ENCODE measurements at places on chromosomes 7 and 10.

DNA sequence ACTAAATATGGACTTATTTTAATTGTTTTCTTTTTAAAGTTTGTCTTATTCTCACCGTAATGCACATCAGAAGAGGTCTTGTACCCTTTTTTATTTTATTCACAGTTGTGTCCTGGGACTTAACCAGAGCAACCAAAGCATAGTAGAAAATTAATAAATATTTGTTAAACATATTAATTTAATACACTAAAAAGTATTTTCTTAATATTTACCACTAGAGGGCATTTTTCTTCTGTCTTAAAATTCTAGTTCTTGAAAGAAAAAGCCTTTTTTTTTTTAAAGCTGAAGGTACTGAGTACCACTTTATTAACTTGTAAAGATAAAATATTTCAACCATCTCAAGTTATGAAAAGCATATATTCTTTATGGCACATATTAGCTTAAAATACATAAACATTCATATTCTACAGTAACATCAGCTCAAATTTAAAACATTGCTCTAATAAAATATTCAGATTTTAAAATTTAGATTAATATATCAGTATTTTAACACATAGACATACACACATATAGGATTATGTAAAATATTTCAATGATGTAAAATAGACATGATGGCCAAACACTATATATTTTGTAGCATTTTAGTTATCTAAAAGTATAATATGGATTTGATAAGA, 260.4 kb downstream of the SEMA3A start:
- DNase-seq, result no peak

- DNase-seq, result no peak
These were observed 6.5 kb downstream of the SNX8 start for GRCh38 chr7:2307690-2308107.

GRCh38 chr10:8133146-8133545, 78.7 kb downstream of the GATA3 start:
- no peak for DNase-seq

DNA sequence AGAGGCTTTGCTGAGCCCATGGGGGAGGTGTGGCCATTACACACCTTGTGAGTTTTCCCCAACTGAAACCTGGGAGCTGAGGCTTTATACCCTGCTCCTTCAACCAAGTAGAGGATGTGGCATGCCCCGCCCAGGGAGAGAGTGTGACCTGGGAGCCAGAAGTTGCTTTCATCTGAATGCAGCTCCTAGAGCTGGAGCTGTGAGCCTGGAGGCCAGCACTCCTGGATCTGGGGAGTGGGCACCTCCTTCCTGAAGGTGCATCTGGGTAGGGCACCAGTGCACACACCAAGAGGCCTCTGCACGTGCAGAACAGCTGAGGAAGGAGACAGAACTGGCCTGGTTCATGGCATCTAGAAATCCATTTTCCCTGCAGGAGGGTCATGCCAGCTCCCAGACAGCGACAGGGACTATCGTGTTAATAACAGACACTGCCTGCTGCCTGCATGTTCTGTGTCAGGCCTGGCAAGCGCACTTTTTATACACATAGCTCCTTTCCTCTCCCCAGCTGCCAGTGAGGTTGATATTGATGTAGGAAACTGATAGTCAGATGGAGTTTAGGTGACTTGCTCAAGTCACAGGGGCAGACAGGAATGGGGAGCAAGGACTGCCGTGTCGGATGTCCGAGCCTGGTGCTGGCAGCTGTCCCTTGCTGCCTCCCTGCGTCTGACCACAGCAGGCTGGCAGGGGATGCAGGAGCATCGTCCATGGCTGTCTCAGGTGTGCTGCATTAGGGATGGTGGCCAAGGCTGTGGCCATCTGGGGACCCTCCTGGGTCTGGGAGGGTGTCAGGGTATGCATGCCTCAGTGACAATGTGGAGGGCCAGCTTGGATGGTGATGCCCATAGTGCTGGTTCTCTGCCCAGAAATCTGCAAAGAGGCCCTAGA, 189.9 kb upstream of the CXCL12 start:
- DNase-seq, result no peak

DNA sequence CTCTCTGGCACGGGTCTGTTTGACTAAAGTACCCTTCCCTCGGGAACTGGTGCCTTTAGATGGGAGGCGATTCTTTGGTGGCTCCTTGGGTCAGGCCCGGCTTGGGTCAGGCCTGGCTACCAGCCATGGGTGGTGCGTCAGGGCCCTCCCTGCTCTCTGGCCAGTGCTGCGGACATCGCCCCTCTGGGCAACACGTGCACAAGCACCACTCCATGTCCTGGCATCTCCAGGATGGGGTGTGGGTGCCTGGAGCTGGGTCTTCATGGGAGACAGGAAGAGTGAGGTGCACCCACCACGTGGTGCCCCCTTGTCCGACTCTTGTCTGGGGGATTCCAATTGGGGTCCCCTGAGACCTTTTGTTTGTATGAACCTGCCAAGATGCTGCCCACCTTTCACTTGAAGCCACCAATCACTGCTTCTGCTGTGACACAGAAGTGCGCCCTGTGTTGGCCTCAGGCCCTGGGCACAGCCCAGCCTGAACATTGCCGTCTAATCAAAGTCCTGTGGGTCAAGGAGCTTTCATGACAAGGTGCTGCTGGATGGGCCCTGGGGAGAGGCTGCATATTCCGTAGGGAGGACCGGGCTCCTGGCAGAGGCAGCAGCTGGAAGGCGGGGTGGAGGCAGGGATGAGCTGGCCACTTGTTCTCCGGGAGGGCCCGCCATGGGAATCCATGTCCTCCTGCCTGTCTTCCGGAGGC, 11.1 kb upstream of the PWWP2B start:
- DNase-seq, result no peak

DNA sequence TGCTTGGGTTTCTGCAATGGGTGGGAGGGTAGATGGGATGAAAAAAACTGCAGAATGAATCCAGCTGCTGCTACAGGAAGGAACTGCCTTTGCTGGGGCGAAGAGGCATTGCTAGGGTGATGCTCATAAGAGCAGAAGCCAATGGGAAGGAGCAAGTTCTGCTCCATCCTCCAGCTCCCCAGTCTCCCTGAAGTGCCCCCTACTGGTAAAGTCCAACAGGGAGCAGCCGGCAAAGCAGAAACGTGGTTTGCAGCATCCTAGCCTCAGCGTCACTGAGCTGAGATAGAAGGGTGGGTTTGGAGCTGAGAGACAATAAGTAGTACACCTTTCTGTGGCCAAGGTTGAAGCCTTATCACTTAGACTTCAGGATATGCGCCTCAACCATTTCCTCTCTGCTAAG, 220.5 kb downstream of the CCSER2 start:
- no peak for DNase-seq

DNA sequence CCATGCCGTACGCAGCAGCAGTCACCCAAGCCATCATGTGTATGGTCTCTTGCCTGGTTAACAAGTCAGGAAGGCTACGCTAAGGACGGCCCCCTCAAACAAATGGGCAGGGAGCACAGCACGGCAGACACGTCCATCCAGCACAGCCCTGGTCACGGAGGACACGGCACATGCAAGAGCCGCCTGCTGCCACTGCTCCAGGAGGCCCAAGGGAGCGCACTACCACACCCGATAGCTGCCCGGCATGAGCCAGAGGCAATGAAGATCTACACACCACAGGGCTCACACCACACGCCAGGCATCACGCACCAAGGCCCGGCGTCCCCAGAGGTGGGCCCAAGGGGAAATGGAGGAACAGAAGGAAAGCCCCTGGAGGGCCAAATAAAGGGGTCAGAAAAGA, 134.2 kb downstream of the MAD1L1 start:
- no peak for DNase-seq

GRCh38 chr7:92584953-92585352, 5.2 kb downstream of the FAM133B start:
- no peak for DNase-seq

DNA sequence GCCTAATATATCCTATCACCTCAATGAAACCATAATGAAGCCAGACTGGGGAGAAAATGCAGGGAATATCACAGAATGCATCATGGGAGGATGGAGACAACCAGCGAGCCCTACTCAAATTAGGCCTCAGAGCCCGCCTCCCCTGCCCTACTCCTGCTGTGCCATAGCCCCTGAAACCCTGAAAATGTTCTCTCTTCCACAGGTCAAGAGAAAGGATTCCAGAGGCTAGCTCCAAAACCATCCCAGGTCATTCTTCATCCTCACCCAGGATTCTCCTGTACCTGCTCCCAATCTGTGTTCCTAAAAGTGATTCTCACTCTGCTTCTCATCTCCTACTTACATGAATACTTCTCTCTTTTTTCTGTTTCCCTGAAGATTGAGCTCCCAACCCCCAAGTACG, 31.5 kb downstream of the PRSS2 start:
- no peak for DNase-seq

DNA sequence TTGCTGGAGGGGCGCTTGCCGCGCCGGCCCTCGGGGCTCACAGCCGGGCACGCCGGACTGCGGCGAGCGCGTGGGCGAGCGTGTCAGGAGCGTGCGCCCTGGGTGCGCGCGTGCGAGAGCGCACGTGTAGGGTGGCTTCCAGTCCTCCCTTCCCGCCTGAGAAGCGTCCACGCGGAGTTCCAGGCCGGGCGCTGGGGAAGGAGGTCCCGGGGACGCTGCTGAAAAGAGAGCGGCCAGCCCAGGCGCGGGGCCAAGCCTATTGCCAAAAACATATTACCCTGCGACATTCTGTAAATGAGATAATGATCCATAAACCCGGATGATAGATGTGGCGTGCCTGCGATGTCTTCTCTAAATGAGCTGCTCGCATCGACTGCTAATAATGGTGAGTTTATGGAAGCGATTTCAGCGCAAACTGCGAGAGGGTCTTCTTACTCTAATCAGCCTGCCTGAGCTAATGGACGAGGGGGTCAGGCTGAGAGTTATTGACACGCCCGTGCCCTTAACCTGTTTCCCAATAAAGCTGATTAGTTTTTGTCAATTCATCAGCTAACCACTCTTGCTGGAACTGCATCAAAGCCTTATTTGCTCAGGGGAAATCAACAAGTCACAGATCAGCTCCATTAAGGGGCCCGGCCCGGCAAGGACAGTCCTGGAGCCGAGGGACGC, 8.0 kb upstream of the MNX1 start:
- DNase-seq, result no peak

GRCh38 chr7:132150711-132151110, 425.6 kb downstream of the PLXNA4 start:
- no peak for DNase-seq

GRCh38 chr10:71292624-71293445, 26.2 kb upstream of the SLC29A3 start:
- DNase-seq, result no peak

- DNase-seq, result no peak
These were observed 24.9 kb downstream of the MBL2 start for GRCh38 chr10:52747694-52748093.

DNA sequence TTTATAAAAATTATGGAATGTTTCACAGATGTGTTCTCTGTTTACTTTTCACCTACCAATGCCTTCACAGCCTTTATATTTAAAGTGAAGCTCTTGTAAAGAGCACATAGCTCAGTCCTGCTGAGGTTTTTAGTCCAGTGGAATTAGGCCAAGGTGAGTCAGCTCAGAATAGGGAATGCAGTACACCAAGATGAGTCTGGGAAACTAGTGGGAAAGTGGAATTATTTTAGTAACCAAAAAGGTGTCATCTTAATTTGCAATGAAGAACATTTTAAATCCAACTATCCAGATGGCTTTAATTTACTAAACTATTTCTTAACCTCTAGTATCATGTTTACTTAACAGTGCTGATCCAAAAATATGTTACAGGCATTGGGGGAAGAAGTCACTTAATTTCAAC, 236.3 kb upstream of the CTBP2 start:
- DNase-seq, result no peak

DNA sequence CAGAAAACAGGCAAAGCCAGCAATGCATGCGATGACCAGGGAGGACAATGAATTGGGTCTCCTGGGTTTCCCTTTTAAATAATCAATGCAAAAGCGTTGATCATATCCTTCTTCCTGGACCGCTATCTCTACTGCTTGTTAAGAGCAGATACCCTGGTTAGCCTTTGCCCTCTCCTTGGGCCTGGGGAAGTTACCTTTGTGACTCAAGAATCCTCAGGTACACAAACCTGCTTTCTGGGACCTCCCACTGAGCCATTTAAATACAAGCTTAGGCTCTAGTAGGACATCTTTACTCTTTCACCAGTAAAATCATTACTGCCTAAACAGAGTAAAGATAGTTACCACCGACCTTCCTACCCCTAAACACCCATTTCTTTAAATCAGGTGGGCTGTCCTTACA, 173.9 kb downstream of the WNT2 start:
- no peak for DNase-seq

DNA sequence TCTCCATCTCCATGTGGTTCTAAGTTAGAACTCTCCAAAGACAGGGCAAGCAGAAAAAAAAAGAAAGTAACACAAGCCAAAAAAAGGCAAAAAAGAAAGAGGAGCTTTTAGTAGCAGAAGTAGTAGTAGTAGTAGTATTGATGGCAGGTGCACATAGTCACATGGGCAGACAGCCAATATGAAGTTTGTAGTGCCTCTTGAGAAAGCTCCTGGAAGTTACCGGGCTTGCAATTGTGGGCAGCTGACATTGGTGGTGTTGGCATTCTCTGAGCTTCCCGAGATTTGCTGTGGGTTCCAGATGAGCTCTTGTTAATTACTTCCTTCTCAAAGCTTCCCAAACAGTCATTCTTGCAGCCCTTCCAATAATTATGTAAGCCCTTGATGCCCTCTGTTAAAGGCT, 1128.5 kb downstream of the TYW1 start:
- DNase-seq, result no peak

DNA sequence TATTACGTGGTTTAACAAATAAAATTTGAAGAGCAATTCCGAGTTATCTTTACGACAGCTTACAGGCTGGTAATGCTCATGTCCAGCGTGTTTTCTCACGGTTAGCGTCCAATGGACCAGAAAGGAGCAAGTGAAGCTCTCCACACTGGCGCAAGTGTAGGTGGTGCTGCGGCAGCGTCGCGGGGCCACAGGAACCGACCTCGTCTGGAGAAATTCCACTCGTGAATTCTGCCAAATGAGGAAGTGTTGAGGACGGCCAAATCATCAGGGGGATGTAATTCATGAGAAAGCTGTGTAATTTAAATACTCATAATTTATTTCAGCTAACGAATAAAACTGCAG, 350 bp upstream of the ZNF37A start:
- DNase-seq, result no peak

DNA sequence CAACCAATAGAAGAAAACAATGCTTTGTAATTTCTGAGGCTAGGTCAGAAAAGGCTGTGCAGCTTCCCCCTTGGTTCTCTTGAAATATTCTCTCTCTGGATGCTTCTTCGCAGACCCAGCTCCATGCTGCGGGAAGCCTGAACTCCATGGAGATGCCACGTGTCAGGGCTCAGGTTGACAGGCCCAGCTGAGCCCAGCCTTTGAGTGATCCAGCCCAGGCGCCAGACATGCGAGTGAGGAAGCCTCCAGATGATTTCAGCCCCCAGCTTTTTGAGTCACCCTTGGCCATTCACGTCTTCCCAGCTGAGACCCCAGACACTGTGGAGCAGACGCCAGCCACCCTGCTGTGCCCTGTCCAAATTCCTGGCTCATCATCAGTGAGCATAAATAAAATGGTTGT, 378.4 kb upstream of the NRP1 start:
- DNase-seq, result no peak

- no peak for DNase-seq
These were observed 46.4 kb downstream of the TCF7L2 start for GRCh38 chr10:112996462-112996861.

All from NCI-H524 treated with DMSO at 0.1 percent for 48 hours (cell line).